Fibroblast of the aortic adventitia (primary cell): ENCODE measurements at places on chromosomes 4 and X. TPM values are rescaled to one million over a fixed set of nuclear protein-coding genes. Genes with fewer than 3 reads are reported as not detected.

The RAB28 gene
- 3.7 and 16.7 TPM in 2 replicates for total RNA-seq

The SMIM10L2A gene
- total RNA-seq: 0.09 and 0.33 TPM in 2 replicates

The EXOC1L gene
- total RNA-seq: not detected in 2 replicates

- DNase-seq: no peak
Measured at GRCh38 chrX:23332101-23332887, 2.4 kb upstream of the PTCHD1 start.
